Endothelial cell of umbilical vein (primary cell): ENCODE measurements at places on chromosomes 4 and X.
A peak's percentile ranks its signal among the peaks of the same experiment; 100 is the strongest.

GRCh38 chr4:8478801-8479744, 38.5 kb downstream of the TRMT44 start:
- no peak for DNase-seq

DNA sequence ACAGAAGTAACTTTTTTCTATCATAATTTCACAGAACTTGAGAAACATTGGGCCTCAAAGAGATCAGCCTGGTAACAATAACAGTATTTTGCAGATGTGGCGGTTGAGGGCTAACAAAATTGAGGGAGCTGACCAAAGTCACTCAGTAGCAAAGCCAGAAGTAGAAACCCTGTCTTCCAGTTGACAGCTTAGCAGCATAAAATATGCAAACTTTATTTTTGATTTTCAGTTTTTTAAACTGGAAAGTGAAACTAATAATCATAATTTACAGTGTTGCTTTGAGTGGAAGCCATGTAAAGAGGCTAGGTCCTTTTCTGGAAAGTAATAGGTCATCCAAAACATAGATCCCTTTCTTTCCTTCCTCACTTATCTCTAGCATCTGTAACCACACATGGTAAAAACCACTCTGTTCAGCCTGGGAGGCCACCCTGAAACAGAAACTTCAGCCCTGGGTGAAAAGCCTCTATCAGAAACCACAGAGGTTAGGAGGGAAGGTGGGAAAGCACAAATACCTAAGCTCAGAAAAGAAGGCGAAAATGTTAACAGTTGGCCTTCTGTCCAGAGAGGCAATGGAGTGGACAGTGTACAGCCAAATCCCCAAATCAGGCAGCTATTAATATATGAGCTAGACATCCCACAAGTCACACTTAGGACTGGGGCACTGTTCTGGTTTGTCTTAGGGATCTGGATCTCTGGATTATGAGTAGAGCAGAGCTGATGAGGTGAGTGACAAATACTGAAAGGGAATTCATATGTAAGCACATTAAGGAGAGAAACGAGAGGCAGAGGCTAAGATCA, 61.1 kb upstream of the ARSJ start:
- DNase-seq, result no peak

DNA sequence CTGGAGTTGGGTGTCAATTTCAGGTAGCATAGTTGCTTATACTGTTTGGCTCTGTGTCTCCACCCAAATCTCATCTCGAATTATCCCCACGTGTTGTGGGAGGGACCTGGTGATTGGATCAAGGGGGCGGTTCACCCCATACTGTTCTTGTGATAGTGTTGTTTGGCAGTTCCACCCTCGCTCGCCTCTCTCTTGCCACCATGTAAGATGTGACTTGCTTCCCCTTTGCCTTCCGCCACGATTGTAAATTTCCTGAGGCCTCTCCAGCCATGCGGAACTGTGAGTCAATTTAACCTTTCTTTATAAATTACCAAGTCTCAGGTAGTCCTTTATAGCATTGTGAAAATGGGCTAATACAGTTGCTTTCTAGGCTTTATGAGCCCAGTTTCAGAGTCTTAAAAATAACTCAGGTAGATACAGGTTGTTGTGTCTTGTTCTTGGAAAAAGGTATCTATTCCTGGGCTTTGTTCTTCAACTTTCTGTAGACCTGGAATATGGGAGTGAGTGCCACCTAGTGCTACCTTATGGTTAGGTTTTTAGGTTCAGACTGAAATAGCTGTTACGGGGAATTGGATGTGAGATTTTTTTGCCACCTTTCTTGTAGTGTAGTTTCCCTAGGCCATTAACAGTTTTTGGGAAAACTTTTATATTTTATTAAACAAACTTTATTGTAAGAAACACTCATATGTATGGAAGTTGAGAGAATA, 15.6 kb downstream of the PGK1 start:
- peak; percentile 1 for DNase-seq

DNA sequence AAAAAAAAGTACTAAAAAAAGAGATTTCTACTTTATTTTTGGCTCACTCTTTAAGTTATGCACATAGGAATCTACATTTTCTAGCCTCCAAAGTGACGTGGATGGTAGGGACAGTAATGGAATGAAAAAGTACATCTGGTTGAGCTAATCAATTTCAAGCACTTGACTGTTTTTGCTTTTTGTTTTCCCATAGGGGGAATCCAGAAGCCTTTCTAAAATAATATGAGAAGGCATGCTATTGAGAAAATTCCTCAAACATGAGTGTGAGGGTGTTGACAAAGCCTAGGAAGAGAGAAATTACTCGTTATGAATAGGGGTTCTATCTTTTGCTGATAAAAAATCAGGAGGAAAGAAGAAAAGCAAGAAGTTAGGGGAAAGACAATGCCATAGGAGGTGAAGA, 242.5 kb upstream of the PUDP start:
- no peak for DNase-seq
